Pancreas (tissue), 10 donors: ENCODE measurements at places on chromosomes 16 and 17.

DNA sequence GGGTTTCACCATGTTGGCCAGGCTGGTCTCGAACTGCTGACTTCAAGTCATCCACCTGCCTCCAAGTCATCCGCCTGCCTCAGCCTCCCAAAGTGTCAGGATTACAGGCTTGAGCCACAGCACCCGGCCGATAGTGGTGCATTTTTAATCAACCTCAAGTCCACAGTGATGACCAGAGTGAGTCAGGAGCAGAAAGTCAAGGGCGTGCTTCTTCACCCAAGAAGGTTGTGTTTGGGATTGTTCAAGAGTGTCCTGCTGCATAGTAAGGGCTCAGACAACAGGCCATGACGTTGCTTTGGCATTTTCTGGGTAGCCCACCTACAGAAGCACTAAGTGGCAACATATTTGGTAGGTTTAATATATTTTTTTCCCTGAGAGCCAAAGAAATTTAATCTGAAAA is 108.3 kb upstream of the FAM20A start:
- H3K27ac ChIP-seq = no peak overlapping the region
- no peak for DNase-seq
- H3K27me3 ChIP-seq = no peaks in the 10 kb centered on the region
- H3K36me3 ChIP-seq = no peaks in the 10 kb centered on the region

DNA sequence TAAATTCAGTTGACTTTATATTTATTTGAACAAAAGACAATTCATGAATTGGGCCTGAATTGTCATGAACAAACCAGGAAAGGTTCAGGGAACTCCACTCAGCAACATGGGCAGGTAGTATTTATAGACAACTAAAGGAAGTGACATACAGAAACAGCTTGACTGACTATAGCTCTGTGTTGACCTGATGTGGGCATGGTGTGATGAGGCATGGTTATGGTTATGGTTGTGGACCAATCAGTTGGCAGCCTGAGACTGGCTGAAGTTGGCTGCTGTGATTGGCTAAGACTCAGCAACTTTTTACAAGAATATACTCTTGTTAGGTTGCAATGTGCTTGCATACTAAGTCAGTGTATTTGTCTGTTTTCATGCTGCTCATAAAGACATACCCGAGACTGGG is 108.4 kb downstream of the HS3ST3B1 start:
- no peak overlapping the region for H3K4me3 ChIP-seq
- H3K36me3 ChIP-seq = no peaks in the 10 kb centered on the region
- H3K27ac ChIP-seq = no peak overlapping the region
- H3K27me3 ChIP-seq = no peaks in the 10 kb centered on the region
- DNase-seq = no peak

DNA sequence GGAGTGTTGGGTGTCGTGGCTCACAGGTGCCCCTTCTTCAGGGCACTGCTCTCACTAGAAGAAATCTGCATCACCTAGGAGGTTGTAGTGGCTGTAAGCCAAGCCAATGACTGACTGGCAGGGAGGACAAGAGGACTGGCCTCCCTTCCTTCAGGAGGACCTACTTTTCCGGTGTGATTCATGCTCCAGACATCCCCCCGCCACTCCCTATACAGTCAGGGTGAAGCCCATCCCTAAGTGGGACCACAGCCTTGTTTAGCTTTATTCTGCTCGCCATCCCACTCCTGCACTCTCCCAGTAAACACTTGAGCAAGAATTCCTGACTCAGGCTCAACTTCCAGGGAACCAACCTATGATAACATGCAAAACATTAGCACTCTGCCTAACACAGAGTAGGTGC is 67.0 kb downstream of the PLCG2 start:
- H3K36me3 ChIP-seq = no peaks in the 10 kb centered on the region
- no peaks in the 10 kb centered on the region for H3K27me3 ChIP-seq
- no peaks in the 10 kb centered on the region for H3K4me1 ChIP-seq
- H3K27ac ChIP-seq = no peak overlapping the region
- H3K4me3 ChIP-seq = no peak overlapping the region

- no peak for DNase-seq
- H3K27ac ChIP-seq = no peak overlapping the region
- H3K4me3 ChIP-seq = no peak overlapping the region
- H3K36me3 ChIP-seq = no peaks in the 10 kb centered on the region
These were observed 2.4 kb downstream of the MYH10 start for GRCh38 chr17:8628172-8628571.

DNA sequence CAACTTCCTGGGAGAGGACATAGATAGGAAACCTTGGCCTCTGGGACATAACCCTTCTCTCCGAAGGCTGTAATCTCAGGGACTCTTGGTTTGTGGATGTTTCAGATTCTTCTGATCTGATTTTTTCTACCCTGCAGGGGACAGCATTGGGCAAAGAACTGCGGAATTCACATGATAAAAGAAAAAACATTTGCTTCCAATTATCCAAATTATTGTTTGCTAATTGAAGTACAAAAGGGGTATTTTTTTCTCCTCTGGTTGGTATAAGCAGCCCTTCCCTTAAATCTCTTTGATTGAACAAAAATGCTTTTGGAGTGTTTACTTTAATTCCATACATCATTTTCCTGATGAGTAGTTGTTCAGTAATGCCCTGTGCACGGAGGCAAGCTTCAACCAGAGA is 251.7 kb upstream of the IRX3 start:
- no peaks in the 10 kb centered on the region for H3K27me3 ChIP-seq
- H3K27ac ChIP-seq = no peak overlapping the region
- DNase-seq = no peak
- H3K36me3 ChIP-seq = no peaks in the 10 kb centered on the region
- H3K4me3 ChIP-seq = no peak overlapping the region

- no peaks in the 10 kb centered on the region for H3K27me3 ChIP-seq
- H3K4me1 ChIP-seq = peaks cover 5% of the 10 kb centered on the region
- H3K27ac ChIP-seq = no peak overlapping the region
- no peak for DNase-seq
- no peaks in the 10 kb centered on the region for H3K36me3 ChIP-seq
These were observed 73.0 kb downstream of the TMEM114 start for GRCh38 chr16:8517280-8517679.

- no peaks in the 10 kb centered on the region for H3K36me3 ChIP-seq
- no peak for DNase-seq
- no peak overlapping the region for H3K27ac ChIP-seq
- H3K27me3 ChIP-seq = no peaks in the 10 kb centered on the region
- peak overlapping the region; percentile 50 for H3K4me3 ChIP-seq
- H3K4me1 ChIP-seq = peaks cover 7% of the 10 kb centered on the region
These were observed 2.0 kb downstream of the TMED6 start for GRCh38 chr16:69349536-69349935.

DNA sequence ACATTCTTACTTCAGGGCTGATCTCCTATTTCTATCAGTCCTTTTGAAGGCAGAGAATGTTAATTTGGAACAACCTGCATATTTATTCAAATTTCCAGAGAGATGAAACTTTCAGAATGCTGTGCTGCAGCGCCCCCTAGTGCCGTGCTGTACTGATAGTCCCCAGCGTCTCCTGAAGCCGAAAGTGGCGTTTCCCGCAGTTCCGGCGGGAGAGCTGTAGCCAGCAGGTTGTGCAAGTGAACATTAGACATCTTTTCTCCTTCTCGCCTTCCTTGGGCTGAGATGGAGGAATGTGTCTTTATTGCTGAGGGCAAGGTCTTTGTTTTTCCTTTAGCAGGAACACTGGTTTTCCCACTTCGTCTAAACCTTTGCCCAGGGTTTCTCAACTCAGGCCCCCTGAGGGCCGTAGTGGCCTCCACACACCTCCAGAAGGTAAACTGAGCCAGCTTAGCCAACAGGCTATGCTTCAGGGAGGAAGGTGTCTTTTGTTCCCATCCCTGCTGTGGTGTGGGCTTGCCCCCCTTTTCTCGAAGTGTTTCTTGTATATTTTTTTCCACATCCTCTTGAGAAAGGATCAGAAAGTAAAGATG is 26.4 kb downstream of the USP10 start:
- DNase-seq = peak; percentile 84
- H3K4me1 ChIP-seq = peaks cover 33% of the 10 kb centered on the region
- H3K36me3 ChIP-seq = no peaks in the 10 kb centered on the region
- H3K4me3 ChIP-seq = no peak overlapping the region

GRCh38 chr16:57266531-57267260 is 17.8 kb downstream of the PLLP start:
- H3K36me3 ChIP-seq = no peaks in the 10 kb centered on the region
- no peak overlapping the region for H3K4me3 ChIP-seq
- DNase-seq = peak; percentile 50
- H3K27me3 ChIP-seq = no peaks in the 10 kb centered on the region

DNA sequence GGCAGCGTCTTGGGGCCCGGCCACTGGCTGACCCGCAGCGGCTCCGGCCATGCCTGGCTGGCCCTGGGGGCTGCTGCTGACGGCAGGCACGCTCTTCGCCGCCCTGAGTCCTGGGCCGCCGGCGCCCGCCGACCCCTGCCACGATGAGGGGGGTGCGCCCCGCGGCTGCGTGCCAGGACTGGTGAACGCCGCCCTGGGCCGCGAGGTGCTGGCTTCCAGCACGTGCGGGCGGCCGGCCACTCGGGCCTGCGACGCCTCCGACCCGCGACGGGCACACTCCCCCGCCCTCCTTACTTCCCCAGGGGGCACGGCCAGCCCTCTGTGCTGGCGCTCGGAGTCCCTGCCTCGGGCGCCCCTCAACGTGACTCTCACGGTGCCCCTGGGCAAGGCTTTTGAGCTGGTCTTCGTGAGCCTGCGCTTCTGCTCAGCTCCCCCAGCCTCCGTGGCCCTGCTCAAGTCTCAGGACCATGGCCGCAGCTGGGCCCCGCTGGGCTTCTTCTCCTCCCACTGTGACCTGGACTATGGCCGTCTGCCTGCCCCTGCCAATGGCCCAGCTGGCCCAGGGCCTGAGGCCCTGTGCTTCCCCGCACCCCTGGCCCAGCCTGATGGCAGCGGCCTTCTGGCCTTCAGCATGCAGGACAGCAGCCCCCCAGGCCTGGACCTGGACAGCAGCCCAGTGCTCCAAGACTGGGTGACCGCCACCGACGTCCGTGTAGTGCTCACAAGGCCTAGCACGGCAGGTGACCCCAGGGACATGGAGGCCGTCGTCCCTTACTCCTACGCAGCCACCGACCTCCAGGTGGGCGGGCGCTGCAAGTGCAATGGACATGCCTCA is 773 bp downstream of the NTN3 start:
- DNase-seq = no peak
- H3K36me3 ChIP-seq = no peaks in the 10 kb centered on the region
- peaks cover 12% of the 10 kb centered on the region for H3K4me1 ChIP-seq
- H3K27me3 ChIP-seq = no peaks in the 10 kb centered on the region
- peak overlapping the region; percentile 26 for H3K4me3 ChIP-seq

DNA sequence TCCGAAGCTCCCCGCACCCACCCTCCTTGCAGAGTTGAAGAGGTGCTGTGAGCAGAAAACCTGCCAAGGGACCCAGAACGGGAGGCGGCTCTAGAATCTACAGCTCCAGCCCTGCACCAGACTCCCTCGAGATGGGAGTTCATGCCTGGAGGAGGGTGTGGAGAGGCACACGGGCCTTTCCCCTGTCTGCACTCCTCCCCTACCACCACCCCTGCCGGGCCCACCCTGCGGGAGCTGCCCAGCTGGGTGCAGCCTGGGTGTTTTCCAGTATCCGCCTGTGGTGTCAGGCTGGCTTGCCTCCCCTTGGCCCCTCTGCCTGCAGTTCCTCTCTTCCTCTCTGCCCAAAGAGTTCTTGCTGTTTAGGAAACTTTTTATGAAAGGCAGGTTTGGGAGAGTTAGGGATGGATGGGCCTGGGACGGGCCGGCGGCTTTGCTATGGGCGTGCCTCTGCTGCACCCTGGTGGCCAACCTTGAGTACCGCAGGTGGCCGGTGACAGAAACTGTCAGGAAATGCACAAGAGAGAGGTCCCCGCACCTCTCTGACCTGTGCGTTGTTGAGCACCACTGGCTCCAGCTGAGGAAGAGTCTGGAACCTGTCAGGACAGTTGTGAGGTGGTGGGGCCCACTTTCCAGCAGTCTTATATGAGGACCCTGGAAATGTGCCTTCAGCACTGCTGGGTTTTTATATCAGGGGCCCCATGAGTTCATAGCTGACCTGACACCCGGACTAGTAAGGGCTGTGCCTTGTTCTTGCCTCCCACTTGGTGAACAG is 354.1 kb downstream of the SEC14L1 start:
- no peak overlapping the region for H3K27ac ChIP-seq
- no peaks in the 10 kb centered on the region for H3K27me3 ChIP-seq
- no peaks in the 10 kb centered on the region for H3K36me3 ChIP-seq
- no peak overlapping the region for H3K4me3 ChIP-seq
- peak; percentile 79 for DNase-seq

DNA sequence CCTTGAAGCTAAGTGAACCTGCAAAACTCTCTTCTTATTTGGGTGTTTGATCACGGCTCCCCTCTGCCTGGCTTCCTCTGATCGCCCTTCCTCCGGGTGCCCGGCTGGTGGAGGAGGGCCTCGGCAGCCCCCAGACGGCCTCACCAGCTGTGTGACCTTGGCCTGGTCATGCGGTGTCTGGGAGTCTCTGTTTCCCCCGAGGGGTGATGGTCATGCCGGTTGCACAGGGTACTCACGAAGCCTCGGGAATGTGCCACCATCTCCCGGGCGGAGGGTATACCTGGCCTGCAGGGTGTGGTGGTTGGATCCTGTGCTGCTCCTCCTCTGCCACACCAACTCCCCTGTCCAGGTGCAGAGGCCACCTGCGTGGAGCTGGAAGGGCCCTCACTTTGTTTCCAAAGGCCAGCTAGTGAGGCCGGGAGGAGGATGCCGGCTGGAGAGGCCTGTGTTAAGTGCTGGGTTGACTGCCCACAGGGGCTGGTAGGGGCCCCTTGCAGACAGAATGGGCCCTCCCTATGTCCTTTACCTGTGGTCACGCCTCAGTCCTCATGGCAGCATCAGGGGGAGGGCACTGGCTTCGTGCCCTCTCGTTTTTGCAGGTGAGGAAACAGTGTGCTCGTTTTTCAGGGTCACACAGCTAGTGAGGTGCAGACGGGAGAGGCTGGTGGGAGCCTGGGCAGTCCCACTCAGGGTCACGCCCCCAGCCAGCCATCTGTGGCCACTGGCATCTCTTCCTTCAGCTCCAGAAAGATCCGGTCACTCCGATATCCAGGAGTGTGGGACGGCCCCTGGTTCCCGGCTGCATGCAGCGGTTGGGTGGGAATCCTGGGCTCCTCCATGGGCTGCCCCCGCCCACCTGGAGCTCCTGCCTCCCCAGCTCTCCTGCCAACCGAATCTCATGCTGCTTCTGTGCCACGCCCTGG is 148.5 kb upstream of the GSE1 start:
- H3K27me3 ChIP-seq = no peaks in the 10 kb centered on the region
- H3K4me3 ChIP-seq = no peak overlapping the region
- no peak for DNase-seq
- no peak overlapping the region for H3K27ac ChIP-seq

- no peak for DNase-seq
- H3K27ac ChIP-seq = no peak overlapping the region
- H3K4me1 ChIP-seq = no peaks in the 10 kb centered on the region
- H3K36me3 ChIP-seq = no peaks in the 10 kb centered on the region
- no peaks in the 10 kb centered on the region for H3K27me3 ChIP-seq
These were observed 327.6 kb downstream of the CDH13 start for GRCh38 chr16:82954224-82954929.

DNA sequence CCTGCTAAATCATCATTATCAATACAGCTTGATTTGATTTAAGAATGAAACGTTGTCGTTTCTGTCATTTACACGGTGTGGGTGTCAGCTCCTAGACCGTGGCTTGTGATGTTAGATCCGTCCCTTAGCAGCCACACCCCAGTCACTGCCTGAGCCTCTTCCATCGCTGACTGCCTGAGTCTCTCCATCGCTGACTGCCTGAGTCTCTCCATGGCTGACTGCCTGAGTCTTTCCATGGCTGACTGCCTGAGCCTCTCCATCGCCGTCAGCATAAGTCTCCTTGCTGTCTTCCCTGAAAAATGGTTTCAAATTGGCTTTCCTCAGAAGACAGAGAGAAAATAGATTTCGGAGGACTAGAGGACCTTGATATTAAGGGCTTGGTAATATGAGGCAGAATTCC is 53.8 kb upstream of the CMIP start:
- no peaks in the 10 kb centered on the region for H3K4me1 ChIP-seq
- H3K36me3 ChIP-seq = no peaks in the 10 kb centered on the region
- H3K27me3 ChIP-seq = no peaks in the 10 kb centered on the region
- H3K27ac ChIP-seq = no peak overlapping the region
